ENCODE measurements at places on chromosomes 3 and 15. TPM values are rescaled to one million over a fixed set of nuclear protein-coding genes. Genes with fewer than 3 reads are reported as not detected.

DNA sequence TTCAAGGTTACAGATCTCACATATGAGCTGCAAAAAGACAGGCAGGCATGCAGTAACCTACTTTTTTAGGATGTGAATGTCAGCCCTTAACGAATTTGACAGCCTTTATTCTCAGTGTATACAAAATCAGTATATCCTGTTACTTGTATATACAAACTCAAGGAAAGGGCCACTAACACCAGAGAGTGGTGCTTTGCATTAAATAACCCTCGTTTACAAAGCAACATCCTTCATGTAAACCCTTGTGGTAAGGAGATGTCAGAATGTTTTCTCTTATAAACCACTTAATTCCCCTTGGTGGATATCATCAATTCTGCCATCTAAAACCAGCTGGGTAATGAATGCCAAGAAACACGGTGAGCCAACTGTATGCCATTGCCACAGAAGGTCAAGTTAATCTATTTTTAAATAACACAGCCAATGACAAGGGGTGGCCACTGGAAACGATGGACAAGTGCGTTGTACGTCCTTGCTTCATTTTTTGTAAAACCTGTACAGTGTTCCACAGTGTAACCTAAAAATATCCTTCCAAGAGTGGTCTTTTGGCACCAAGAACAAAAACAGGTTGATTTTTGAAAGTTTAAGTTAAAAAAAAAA lies 7.5 kb downstream of the MAGI1 start:
- DNase-seq, result no peak

DNA sequence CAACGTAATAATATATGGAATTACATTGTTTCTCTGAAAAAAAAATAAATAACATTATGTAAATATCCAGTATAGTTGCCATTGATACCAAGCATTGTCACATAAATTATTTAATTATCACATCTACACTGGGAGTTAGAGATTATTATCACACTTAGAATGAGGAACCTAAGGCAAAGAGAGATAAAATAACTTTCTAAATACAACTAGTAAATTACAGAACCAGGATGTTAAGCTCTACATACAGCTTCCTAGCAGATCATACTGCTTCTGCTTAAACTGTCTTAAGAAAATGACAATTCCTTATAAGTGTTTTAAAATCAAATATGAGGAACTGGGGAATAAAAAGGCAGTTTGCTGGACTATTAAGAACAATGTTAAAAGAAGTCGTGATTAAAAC lies 104.5 kb downstream of the NSUN3 start:
- no peak for DNase-seq

GRCh38 chr15:29125382-29126207 lies 144.0 kb downstream of the NSMCE3 start:
- DNase-seq, result no peak

The LRTM1 gene
- total RNA-seq, result not detected

The ZNF860 gene
- total RNA-seq, result 1.3 TPM

Measured in dermis microvascular lymphatic vessel endothelial cell (primary cell).